Right lung (tissue), 10 donors: ENCODE measurements at places on chromosomes 4 and X. TPM values are rescaled to one million over a fixed set of nuclear protein-coding genes. Genes with fewer than 3 reads are reported as not detected.

Gene CCKAR
- polyA plus RNA-seq: 3.7 TPM

Gene GYPA
- 26.4 TPM for polyA plus RNA-seq

Gene GUCY1A1
- 157 TPM for polyA plus RNA-seq

Gene CHST7
- polyA plus RNA-seq: 3.3 TPM

Gene TDO2
- polyA plus RNA-seq: 53.5 TPM

Gene CLDN2
- polyA plus RNA-seq: 54.7 TPM

Gene PCDH19
- 1.8 TPM for polyA plus RNA-seq

Gene NEIL3
- polyA plus RNA-seq: 15.3 TPM

Gene ADGRG2
- 3.5 TPM for polyA plus RNA-seq

Gene RAB9B
- 3.1 TPM for polyA plus RNA-seq

Gene H2BW1
- not detected for polyA plus RNA-seq

Gene HNRNPDL
- polyA plus RNA-seq: 457 TPM

Gene PHEX
- polyA plus RNA-seq: 7.8 TPM

Gene CT45A2
- polyA plus RNA-seq: 1.3 TPM

Gene RHOXF2
- polyA plus RNA-seq: 0.13 TPM

Gene FAAH2
- polyA plus RNA-seq: 11.4 TPM

- no peak for DNase-seq
These were observed 54.1 kb downstream of the TLR10 start for GRCh38 chr4:38728631-38729141.

DNA sequence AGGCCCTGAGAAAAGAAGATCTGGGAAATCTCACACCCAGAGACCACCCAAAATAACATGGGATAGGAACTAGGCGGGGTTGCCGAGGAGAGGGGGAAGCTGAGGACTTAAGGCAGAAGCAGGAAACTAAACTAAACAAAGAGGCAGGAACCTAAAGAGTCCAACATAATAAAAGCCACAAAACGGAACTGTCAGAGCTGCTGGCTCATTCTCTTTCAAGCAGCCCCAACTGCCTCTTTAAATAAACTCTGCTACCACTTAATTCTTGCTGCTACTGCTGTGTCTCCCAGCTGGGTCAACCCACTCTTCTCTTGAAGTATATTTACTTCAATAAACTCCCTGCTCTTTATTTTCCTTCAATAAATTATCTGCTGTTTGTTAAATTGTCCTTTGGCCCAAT, 44.5 kb downstream of the MAGEB16 start:
- no peak for DNase-seq

- no peak for DNase-seq
These were observed 51.4 kb upstream of the SOD3 start for GRCh38 chr4:24743927-24744326.

DNA sequence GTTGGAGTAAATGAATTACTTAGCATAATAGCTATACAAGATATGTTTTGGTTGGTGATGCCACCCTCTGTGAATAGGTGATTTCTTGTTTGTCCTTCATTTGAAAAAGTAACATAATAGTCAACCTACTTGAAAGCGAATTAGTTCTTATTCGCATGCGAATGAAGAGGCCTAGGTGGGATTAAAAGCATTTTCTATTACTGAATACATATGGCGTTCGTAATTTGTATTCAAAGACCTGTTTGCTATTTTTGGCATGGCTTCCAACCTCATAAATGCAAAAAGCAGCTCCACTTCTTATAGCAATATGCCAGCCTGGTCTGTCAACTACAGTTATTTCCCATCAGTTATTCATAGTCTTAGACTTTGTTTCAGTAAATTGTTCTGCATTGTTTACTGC, 261.3 kb downstream of the TENM3 start:
- DNase-seq: no peak

GRCh38 chr4:139658185-139658584, 7.4 kb upstream of the MGST2 start:
- DNase-seq: no peak

DNA sequence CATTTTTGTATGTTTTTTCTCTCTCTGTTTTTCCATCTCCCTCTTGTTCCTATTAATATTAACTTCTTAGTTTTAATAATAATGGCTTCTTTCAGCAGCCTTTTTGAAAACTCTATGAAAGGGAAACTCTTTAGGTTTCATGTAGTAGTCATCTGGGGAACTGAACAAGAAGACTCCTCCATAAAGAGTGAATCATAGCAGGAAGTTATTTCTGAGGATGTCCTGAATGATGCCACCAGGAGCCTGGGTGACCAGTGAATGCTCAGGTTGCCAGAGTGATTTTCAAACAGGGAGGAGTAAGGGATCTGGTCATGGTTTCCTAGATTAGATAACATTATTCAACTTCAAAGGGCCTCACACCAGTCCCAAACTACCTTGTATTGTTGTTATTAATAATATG, 212.8 kb upstream of the PDE5A start:
- no peak for DNase-seq

DNA sequence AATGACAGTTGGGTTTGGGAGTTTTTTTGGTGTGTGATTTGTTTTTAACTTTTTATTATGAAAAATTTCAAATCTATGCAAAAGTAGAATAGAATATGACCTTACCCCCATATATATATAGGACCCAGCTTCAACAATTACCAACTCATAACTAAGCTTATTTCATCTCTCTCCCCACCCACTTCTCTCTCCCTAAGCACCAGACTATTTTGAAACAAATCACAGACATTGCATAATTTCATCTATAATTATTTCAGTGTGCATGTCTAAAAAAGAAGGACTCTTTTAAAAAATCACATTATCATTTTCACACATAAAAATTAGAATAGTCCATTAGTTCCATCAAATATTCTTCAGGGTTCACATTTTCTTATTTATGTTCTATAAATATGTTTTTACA, 28.3 kb upstream of the NKX6-1 start:
- no peak for DNase-seq

DNA sequence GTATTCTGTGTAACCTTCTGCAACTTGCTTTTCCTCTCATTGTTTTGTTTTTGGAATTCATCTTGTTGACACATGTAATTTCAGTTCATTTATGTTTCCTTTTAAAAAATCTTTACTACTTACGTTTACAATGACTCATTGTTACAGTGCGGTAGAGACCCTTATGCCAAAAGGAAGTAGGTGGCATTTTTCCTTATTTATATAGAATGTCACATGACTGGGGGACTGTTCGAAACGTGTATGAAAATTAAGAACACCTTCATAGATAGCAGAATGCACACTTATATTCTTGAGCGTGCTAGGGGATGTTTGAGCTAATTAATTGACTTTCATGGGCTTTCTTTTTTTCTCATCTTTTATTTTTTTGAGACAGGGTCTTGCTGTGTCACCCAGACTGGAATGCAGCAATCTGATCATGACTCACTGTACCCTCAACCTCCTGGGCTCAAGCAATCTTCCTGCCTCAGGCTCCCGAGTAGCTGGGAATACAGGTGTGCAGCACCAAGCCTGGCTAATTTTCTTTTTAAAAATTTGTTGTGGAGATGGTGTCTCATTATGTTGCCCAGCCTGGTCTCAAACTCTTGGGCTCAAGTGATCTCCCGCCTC, 7.3 kb downstream of the REPS2 start:
- DNase-seq: no peak

- peak; percentile 49 for DNase-seq
These were observed 12.7 kb downstream of the ACOX3 start for GRCh38 chr4:8427761-8428287.

DNA sequence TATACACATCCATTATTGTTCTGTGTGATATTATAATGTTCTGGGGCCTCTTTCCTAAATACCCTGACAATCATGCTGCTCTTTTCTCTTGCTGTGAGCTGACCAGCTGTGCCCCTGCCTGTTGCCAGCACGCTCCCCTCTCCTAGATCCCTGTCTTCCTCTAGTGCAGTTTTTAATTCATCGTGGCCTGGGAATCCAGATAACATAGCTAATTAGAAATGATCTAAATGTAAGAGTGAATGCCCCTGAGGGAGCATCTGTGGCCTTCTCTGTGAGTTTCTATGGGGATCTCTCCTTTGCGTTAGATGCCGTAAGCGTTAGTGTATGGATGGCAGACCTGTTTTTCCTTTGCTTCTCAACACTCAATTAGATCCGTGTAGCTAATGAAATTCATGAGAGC, 434.3 kb downstream of the SPRY1 start:
- no peak for DNase-seq

DNA sequence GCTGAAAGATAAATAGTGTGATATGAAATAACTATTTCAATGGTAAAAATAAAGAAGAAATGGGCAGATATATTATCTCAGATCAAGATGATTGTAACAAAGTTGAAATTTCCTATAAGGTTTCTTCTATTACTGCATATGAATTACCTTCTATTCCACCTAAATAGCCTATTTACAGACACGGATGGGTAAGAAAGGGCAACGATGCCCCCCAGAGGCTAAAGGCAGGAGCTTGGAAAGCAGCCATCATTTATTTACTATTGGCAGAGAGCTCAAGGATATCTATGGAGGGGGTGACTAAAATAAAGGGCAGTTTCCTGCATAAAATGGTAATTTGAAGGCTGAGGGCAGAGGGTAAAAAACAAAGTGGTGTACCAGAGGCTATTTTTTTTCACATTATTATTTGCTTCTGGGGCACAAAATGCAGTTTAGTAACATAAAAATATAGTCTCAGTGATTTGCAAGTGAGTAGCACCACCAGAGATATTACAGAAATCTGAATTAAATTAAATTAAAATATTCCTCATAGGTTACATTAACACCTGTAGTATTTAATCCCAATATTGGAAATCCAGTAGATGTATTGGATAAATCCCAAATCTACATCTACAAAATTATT, 123.1 kb downstream of the BTC start:
- DNase-seq: peak; percentile 25

DNA sequence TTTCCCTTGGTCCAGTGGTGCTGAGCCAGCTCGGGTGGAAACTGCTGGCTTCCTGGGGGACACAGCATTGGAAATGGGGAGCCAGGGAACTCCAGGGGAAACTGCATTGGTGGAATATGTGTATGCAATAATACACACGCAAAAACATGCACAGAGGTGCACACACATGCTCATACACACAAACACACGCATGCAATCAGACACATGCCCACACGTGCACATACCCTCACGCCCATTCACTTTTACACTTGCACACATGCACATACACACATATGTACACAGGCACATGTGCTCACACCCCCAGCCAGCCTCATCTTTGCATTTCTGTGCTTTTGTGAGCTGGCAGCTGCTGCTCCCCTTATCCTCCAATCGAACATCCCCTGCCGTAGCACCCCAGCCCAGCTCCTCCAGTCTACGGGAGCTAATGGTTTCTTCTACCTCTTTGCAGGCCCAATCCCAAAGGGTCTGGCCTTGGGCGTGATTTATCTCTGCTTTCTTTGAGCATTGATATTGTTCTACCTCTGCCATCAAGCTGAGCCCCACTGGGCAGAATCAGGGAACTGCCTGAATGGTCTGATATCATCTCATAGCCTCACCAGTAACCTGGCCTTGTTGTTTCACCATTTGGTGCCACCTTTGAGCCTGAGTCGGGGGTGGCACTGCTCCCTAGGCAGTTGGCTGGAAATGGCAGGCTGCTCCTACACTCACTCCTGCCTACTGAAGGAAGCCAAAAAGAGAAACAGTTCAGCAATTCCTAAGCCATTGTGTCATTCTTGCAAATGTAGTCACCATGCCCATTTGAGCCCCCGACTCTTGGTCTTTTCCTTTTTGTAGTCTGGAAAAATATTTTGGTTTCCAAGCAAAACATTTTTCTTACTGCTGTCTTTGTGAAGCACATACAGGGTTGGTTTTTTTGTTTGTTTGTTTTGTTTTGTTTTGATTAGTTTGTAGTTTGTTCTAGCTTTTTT, 104.4 kb upstream of the MAMLD1 start:
- no peak for DNase-seq

- no peak for DNase-seq
These were observed 36.7 kb upstream of the FBXW7 start for GRCh38 chr4:152572417-152573086.

GRCh38 chrX:77953708-77954107, 15.7 kb downstream of the PGAM4 start:
- no peak for DNase-seq

GRCh38 chrX:50402886-50403285, 67.7 kb downstream of the DGKK start:
- no peak for DNase-seq

GRCh38 chrX:41621222-41621723, 67.5 kb upstream of the GPR34 start:
- DNase-seq: no peak

DNA sequence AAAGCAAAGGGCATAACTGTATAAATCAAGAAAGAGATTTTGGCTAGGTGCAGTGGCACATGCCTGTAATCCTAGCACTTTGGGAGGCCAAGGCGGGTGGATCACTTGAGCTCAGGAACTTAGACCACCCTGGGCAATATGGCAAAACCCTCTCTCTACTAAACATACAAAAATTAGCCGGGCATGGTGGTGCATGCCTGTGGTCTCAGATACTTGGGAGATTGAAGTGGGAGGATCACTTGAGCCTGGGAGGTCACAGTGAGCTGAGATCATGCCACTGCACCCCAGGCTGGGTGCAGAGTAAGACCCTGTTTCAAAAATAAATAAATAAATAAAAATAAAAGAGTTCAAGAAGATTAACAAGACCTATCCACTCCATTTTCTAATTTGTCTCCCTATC, 227.3 kb downstream of the SOWAHB start:
- no peak for DNase-seq

GRCh38 chr4:140027101-140027500, 126.9 kb downstream of the MAML3 start:
- DNase-seq: no peak

- no peak for DNase-seq
These were observed 59.2 kb upstream of the LEF1 start for GRCh38 chr4:108227923-108228322.

DNA sequence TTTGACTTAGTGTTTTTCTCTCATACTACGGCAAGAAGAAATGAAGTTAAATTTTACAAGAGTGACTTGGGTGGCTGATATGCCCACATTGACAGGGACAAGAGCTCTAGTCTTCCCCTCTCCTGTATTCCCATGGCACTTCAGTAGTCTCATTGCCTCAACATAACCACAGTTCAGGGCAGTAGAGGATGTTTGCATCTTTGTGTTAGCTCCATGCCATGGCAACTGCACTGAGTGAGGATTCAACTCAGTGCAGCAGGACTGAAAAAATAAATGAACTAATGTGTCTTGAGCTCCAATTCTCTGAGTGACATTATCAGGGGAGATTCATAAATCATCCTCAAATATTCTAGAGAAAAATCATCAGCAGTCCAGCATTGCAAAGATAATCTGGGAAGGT, 78.8 kb downstream of the TET2 start:
- DNase-seq: no peak

- DNase-seq: no peak
These were observed 1431.6 kb upstream of the TENM3 start for GRCh38 chr4:180811556-180811955.

DNA sequence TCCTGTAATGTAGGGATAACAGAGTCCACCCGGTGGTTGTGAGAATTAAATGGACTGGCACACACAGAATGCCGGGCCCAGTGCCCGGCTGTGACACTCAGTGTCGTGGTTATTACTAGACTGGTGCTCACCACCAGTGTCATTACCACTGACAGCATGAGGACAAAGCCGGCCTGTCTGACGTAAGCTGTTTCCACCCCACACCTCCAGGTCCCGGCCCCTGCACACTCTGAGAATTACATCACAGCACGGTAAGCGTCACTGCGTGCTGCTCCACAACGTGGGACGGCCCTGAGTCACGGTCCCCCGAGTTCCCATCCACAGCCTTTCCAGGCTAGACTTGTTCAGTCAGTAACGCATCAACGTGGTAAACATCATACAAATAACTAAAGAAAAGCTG, 22.9 kb downstream of the FAT1 start:
- DNase-seq: no peak
